ENCODE measurements at places on chromosomes 4 and X. TPM values are rescaled to one million over a fixed set of nuclear protein-coding genes. Genes with fewer than 3 reads are reported as not detected.
A peak's percentile ranks its signal among the peaks of the same experiment; 100 is the strongest.

ANOS1 gene
- 0.05 TPM for total RNA-seq

DNA sequence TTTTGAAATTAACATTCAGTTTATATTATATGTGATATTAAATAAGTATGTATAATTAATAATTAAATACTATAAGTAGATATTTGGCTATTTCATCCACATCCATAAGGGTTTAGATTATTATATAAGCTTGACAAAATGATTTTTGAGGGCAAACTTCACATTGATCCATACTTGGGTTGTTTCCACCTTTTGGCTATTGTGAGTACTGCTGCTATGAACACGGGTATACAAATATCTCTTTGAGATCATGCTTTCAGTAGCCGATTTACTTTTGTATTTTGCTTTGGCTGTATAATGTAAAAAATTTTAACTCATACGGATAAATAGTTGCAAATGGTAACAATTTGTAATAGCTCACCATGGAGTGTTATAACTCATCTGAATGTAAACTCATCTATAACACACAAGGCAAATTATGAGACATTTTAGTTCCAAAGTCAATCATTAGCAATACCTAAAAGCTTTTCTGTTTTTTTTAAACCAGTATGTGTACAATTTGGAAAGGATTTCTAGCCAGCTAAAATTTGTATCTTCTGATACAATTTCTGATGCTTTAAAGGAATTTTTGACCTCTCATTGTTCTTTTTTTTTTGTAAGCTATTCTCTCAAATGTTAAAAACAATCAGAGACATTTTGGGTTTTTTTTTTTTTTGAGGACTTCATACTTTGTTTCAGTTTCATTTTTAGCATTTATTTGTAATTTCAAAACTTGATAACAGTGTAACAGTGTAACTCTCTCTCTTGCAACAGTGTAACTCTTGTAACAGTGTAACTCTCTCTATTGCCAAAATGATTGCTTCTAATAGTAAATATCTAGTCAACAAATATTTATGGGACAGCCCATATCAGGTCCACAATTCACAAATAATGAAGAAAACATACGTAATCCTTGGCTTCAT, 51.8 kb upstream of the ARX start:
- H3K27ac ChIP-seq, result no peak overlapping the region
- no peaks in the 10 kb centered on the region for H3K4me1 ChIP-seq
- H3K4me3 ChIP-seq, result no peak overlapping the region
- no peaks in the 10 kb centered on the region for H3K27me3 ChIP-seq
- H3K36me3 ChIP-seq, result no peaks in the 10 kb centered on the region

CXorf49 gene
- not detected for total RNA-seq

GRCh38 chrX:16603822-16604221, 46.1 kb upstream of the S100G start:
- H3K4me3 ChIP-seq, result no peak overlapping the region
- H3K27me3 ChIP-seq, result peaks cover 17% of the 10 kb centered on the region
- peak; percentile 7 for DNase-seq
- peaks cover 6% of the 10 kb centered on the region for H3K36me3 ChIP-seq

DNA sequence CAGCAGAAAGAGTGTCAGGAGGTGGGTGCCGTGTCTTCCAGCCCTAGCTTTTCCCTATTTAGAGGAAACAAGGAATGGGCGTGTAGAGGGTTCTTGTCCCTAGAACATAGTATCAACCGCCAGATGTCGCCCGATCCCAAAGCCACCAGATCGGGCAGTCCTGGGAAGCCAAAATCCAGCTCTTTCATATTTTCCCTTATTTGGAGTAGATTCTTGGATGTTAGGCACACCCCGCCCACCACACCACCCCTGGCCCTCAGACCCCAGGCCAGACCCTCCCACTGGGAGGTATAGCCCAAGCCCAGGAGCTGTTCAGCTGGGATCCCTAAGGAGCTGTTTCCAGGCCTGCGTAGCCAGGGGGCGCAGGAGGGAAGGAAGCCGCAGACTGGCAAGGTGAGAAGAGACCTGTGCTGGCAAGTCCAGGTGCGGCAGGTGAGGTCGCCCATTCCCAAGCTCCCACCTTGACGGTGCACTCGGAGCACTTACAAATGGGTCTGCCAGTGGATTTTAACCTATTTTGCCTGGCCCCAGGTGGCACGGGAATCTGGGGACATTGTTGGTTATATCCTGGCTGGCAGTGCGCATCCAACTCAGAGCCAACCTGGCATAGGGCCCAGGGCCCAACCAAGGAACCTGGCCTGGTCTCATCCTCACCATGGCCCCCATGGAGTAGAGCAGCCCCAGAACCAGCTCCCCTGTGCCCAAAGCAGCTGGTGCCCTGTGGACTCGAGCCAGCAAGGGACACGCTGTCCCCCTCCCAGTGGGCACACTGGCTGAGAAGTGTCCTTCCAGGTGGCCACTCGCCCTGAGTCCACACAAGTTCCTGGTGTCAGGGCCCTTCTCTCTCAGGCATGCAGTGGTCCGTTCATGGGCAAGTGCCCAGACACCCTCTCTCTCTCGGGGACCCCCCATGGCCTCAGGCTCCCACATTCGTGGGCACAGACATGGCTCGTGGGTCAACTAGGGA, 811 bp downstream of the FLNA start:
- H3K4me3 ChIP-seq, result peak overlapping the region; percentile 70
- DNase-seq, result peak; percentile 83
- H3K27me3 ChIP-seq, result no peaks in the 10 kb centered on the region
- H3K4me1 ChIP-seq, result no peaks in the 10 kb centered on the region
- H3K36me3 ChIP-seq, result peaks cover 13% of the 10 kb centered on the region

GRCh38 chr4:46844325-46844917, 64.6 kb downstream of the COX7B2 start:
- no peaks in the 10 kb centered on the region for H3K36me3 ChIP-seq
- no peaks in the 10 kb centered on the region for H3K27me3 ChIP-seq

APLN gene
- not detected for total RNA-seq

DNA sequence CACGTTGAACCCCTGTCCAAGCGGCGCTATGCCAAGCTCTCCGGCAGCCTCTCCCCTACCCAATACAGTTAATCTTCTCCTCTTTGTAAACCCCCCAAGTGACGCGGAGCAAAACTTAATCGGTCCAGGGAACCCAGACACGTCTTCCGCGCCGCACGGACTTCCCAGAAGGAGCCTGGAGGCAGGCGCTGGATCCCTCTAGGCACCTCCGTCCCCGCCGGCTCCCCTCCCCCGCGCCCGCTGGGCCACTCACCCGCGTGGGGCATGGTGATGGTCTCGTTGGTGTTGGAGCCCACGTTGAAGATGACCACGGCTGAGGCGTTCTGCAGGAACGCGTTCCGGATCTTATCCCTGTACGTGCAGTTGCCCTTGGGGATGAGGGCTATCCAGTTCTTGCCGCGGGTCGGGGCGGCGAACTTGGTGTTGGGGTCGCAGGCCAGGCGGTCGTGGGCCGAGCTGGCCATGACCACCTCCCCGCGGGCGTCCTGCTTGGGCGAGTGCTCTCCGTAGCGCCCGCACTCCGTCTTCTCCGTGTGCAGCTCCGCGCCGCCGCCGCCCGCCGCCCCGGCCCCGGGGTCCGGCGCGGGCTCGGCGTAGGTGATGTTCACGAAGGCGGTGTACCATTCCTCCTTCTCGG, 1.1 kb downstream of the RNF150 start:
- H3K36me3 ChIP-seq, result no peaks in the 10 kb centered on the region
- H3K4me3 ChIP-seq, result peak overlapping the region; percentile 96
- H3K4me1 ChIP-seq, result peaks cover 5% of the 10 kb centered on the region
- H3K27me3 ChIP-seq, result peaks cover 29% of the 10 kb centered on the region
- H3K27ac ChIP-seq, result no peak overlapping the region
- no peak for DNase-seq

DNA sequence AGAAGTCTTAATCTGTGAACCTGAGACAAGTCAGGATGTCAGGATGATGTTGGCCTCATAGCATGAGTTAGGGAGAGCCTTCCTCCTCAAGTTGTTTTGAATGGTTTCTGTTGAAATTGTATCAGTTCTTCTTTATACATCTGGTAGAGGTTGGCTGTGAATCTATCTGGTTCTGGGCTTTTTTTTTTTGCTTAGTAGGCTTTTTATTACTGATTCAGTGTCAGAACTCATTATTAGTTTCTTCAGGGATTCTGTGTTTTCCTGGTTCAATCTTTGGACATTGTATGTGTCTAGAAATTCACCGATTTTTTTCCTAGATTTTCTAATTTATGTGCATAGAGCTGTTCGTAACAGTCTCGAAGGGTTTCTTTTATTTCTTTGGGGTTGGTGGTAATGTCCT, 14.9 kb downstream of the GLUD2 start:
- H3K4me1 ChIP-seq, result no peaks in the 10 kb centered on the region
- H3K27ac ChIP-seq, result no peak overlapping the region
- no peaks in the 10 kb centered on the region for H3K27me3 ChIP-seq
- no peak overlapping the region for H3K4me3 ChIP-seq
- no peaks in the 10 kb centered on the region for H3K36me3 ChIP-seq
- DNase-seq, result no peak

- H3K36me3 ChIP-seq, result peaks cover 9% of the 10 kb centered on the region
- no peak overlapping the region for H3K4me3 ChIP-seq
Measured at GRCh38 chr4:7759216-7759615, 180.4 kb downstream of the AFAP1 start.
